Left cardiac atrium (tissue), 4 donors: ENCODE measurements at places on chromosomes 4 and X.

DNA sequence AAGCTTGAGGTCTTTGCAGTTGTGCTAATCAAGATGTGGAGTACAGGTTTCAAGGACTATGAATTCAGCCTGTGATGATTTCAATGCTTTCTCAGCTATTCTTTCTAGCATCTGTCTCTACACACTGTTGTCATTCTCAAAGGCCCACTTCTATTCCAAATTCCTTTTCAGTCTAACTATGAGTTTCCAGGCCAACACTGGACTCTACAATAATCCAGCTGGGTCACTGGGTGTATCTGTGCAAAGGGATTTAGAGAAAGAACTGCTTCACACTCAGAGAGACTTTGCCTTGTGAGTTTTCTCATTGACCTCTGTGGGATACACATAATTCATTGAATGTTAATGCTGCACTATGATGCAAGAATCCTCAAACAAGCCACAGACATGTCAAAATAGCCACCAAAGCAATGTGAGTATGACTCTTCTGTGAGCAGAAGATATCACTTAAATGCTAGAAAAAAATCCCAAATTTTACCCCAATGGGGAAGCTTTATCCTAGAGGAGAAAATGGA is 171.8 kb upstream of the CLNK start:
- DNase-seq: no peak

DNA sequence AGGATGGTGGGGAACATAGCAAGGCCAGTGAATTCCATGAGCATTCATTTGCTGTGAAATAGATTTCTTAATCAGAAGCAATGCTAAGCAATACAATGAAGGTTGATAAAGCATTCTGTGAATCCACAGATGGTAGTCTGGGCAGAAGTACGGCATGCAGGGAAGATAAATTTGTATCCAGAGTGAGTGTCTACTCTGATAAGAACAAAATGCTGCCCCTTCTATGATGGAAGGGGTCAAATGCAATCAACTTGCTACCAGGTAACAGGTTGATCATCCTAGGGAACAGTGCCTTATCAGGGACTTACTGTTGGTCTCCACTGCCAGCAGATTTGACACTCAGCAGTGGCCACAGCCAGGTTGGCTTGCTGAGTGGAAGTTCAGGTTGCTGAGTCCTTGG is 189.4 kb downstream of the MAB21L2 start:
- no peak for DNase-seq

DNA sequence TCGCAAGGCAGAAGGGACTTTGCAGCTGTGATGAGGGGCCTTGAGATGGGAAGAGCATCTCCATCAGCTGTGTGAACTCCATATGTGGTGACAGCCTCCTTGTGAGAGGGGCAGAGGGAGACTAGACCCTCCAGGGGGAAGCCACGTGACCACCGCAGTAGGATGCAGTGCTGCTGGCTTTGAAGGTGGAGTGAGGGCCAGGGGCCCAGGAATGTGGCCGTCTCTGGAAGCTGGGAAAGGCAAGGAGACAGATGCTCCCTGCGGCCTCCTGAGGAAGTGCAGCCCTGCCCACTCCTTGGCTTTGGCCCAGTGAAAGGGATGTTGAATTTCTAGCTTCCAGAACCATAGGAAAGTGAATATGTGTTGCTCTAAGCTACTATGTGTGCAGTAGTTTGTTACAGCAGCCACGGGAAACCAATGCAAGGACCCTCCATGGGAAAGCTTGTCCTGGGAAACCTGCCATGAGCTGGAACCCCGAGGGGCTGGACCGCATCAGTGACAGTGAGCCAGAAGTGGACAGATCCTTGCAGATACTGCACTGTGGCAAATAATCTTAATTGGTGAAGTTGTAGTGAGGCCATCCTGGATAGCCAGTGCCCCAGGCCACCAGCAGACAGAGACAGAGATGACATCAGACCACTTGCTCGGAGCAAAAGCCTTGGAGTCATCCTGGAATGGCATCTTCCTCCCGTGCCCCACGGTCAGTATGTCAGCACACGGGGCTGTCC is 35.4 kb upstream of the SORCS2 start:
- peak; percentile 52 for DNase-seq

- DNase-seq: no peak
Observed at GRCh38 chr4:165393704-165394103, 14.9 kb downstream of the CPE start.

DNA sequence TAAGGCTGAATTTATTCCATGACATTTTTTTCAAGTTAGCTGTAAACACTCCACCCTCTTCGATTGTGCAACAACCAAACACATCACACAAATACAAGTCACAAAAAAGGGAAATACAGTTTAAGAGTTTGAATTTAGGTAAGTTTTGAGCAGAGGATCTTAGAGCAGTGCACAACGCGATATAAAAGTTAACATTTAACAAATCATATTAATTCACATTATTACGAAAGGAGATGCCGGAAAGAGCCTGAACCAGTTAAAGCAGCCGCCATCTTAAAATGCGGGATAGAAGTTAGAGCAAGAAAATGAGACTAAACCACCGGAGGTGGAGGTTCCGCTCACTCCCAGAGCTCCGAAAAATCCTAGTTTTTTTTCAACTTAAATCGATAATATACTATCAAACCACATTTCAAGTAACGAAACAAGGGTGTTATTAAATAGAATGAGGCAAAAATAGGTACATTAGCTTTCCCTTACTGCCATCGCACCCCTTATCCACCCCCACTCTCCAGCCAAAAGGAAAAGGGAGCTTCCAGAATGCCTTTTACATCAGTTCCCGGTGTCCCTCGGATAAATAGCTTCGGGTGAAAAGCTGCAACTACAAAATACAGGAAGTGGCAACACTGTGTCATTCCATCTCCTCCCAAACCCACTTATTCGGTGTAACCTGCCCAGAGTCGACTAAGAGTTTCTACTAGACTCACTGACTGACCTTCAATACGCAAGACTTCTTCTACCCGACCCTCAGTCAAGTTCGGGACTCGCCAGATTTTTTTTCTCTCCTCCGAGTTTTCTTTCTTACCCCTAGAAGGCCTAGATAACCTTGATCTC is 1.9 kb downstream of the UBE2D3 start:
- DNase-seq: no peak

DNA sequence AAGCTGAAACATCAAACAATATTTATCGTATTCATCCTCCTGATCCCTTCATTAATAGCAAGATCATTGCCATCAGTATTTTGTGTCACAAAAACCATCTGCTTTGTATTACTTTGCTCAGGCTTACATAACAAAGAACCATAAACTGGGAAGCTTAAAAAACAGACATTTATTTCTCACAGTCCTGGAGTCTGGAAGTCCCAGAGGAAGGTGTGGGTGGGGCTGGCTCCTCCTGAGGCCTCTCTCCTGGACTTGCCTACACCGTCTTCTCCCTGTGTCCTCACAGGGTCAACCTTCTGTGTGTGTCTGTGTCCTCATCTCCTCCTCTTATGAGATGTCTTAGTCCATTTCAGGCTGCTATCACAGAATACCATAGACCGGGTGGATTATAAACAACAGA is 61.3 kb upstream of the MXRA5 start:
- no peak for DNase-seq

DNA sequence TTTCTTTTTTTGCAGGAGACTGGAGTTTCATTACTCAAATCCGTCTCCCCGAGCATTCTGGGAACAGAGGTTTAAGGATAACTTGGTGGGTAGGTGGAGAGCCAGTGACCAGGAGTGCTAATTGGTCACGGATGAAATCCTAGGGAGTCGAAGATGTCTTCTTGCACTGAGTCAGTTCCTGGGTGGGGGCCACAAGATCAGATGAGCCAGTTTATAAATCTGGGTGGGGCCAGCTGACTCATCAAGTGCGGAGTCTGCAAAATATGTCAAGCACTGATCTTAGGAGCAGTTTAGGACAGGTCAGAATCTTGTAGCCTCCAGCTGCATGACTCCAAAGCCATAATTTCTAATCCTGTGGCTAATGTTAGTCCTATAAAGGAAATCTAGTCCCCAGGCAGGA is 741.3 kb downstream of the PCDH7 start:
- no peak for DNase-seq

GRCh38 chrX:40174001-40174853 is 76.5 kb upstream of the BCOR start:
- DNase-seq: peak; percentile 30

DNA sequence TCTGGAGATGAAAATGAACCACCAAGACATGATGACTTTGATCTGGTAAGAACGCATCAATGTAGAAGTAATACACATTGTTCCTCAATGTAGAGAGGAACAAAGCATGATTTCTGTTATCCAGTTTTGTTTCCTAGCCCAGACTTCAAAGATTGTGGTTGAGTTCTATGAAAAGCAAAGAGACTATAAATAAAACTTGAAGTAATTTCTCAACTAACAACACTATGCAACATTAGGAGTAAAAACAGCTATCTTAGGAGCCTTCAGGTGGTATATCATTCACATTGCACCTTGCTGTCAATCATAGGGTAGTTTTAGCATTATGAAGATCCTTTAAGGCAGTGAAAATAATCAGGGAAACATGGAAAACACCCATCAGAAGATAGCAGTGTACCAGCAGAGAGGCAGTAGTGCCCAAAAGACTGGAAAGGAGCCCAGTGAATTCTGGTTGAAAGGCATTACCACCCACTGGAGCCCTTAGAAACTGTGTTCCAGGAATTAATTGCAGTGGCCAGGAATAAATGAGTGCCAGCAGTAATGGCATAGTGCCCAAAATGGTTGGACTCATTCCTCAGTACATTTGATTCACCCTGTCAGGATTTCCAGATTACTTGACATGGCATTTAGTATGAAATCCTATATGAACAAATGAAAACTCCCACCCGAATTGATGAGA is 300.7 kb upstream of the CXXC4 start:
- no peak for DNase-seq

DNA sequence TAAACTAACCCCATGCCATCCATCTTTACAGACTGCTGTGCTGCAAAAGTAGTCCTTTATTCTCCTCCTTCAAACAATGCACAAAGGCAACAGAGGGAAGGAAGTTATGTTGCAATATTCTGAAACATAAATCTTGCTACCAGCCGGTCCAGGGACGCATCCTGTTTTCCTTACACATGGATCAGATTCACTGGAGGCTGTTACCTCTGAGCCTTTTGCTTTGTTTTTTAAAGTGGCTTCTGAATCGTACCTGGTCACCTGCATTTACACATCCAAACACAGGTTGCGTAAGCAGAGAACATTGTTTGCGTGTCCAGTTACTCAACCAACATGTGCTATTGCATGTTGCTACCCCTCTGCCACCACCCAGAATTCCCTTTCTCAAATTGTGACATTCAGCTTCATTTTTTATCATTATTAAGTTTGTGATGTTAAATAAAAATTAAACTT is 8.8 kb downstream of the PPARGC1A start:
- no peak for DNase-seq

DNA sequence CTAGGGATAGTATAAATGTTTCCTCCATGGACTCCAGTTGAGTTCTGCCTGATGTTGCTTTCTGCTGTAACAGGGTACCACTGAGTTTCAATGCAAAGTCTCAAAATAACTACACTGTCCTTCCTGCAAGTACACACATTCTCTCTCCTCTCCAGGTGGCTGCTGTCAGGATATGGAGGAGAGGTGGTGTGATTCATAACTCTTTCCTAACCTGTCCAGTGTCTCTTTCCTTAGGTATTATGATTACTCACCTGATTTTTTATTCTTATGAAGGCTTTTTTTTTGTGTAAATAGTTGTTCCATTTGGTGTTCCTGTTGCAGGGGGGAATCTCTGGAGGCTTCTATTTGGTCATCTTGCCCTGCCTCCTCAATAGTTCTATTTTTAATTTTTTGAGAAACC is 39.8 kb upstream of the POF1B start:
- DNase-seq: no peak

DNA sequence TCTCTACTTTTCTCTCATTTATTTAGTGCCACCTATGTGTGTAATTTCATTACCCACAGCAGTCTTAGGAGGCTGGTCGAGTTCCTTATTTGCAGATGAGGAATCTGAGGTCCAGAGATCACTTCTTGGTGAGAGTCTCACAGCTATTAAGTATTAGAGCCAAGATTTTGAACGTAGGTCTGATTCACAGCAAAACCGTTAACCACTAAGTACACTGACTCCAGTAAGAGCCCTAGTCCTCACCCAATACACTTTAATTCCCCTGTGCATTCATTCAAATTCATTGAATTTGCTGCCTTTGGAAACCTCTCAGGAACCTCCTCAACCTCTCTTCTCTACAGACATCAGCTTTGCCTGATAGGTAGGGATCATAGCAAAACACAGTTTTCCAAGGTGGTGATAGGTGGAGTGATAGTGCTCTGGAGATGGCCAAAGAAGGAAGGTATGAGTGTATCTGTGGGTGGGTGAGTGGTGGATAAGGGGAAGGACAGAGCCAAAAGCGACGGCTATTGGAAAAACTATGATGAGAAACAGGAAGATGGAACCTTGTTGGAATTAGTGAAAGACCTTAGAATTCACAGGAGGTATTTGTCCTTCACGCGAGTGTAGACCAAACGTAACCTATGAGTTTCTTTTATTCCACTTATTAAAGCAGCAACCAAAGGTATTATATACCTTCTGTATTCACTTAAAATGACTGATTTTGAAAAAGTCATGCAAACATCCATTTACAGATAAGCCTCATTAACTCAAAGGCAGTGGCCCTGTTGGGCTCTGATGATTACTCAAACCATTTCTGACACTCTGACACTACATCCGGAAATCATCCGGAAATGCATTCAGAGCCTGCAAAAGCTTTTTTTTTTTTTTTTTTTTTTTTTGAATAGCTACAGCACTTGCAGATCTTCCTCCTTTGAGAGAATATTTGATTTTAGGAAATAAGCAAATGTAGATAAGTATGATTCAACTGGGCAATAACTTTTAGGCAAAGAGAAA is 6.3 kb downstream of the FMR1 start:
- DNase-seq: no peak

DNA sequence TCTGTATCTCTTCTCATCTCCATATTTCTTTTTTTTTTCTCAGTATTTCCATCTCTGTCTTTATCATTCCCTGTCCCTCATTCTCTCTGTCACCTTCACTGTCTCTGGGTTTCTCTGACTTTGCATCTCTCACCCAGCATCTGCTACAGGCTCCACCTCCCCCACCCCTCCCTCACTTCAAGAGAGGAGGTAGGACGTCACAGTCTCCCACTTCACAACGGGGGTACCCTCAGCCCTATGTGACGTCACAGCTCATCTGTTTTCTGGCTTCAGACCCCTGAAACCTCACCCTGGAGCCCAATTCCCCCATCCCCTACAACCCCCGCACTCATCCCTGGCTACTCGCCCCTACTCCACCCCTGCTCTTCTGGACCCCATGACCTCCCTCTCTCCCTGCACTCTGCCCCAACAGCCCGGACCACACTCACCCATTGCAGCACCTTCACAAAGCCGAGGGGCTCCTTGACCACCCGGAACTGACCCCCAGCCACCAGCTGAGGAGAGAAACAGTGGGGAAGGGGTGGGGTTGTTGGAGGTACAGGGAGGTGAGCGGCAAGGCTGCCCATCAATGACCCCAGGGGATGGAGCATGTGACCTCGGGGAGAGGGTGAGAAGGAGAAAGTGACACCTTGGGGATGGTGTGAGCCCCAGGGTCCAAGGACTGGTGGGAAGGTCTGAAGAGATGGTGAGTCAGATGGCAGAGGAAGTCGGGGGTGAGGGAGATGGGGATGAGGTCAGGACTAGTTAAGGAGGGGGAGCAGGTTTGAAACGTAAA is 1.3 kb downstream of the SYP start:
- no peak for DNase-seq

GRCh38 chrX:15714529-15714928 is 23.5 kb upstream of the CA5B start:
- peak; percentile 37 for DNase-seq
